Stomach (tissue), 19 donors: ENCODE measurements at places on chromosomes 1 and 21. TPM values are rescaled to one million over a fixed set of nuclear protein-coding genes. Genes with fewer than 3 reads are reported as not detected.
A peak's percentile ranks its signal among the peaks of the same experiment; 100 is the strongest.

LGR6 gene
- 0.73 TPM for total RNA-seq

LHX8 gene
- total RNA-seq, result not detected

LCE2B gene
- not detected for total RNA-seq

TNFRSF1B gene
- total RNA-seq, result 7.1 TPM

PCAT6 gene
- not detected for total RNA-seq

ARTN gene
- not detected for total RNA-seq

DNA sequence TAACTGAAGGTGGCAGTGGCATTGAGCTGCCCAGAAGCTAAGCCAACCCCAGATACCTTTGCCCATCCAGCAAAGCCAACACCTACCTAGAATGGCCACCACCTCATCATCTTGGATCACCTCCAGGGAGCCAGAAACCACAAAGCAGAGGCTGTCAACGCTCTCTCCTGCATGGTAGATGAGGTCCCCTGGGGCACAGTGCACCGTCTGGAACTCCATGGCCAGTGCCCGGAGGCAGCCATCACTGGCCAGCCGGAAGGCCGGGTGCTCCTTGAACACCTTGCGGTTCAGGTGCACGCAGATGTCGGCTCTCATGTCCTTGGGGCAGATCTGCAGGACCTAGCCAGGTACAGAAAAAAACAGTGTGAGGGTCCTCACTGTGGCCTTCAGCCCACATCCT, 336.5 kb downstream of the KCNH1 start:
- peaks cover 7% of the 10 kb centered on the region for H3K27me3 ChIP-seq
- H3K4me3 ChIP-seq, result no peak overlapping the region
- DNase-seq, result no peak
- H3K4me1 ChIP-seq, result no peaks in the 10 kb centered on the region
- H3K27ac ChIP-seq, result no peak overlapping the region

GRCh38 chr1:186113461-186113860, 261.6 kb downstream of the TPR start:
- DNase-seq, result no peak
- no peak overlapping the region for H3K27ac ChIP-seq
- no peaks in the 10 kb centered on the region for H3K27me3 ChIP-seq
- no peak overlapping the region for H3K4me3 ChIP-seq

DNA sequence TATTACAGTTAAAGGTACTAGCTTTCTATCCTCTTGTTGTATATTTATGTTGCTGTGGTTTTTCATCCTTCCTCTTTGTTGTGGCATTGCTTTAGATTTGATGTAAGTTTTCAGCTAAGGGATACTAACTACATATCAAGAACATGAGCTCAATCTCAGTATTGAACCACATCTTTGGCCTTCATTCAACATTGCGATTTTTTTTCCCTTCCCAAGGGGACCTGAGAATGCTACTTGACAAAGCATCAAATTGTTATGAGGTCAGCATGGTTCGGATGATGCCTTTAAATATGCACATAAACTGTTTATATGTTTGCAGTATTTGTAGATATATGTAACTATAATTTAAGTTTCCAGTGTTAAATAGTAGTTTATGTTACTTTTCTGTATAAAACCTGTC, 31.7 kb upstream of the GPR88 start:
- no peaks in the 10 kb centered on the region for H3K27me3 ChIP-seq
- H3K36me3 ChIP-seq, result peaks cover 44% of the 10 kb centered on the region
- H3K4me1 ChIP-seq, result no peaks in the 10 kb centered on the region
- DNase-seq, result no peak
- H3K4me3 ChIP-seq, result no peak overlapping the region
- no peak overlapping the region for H3K27ac ChIP-seq

GRCh38 chr1:192550922-192551534, 24.5 kb upstream of the RGS1 start:
- peak overlapping the region; percentile 48 for H3K27ac ChIP-seq
- H3K36me3 ChIP-seq, result no peaks in the 10 kb centered on the region
- no peak for DNase-seq

- H3K36me3 ChIP-seq, result no peaks in the 10 kb centered on the region
- no peak for DNase-seq
- no peaks in the 10 kb centered on the region for H3K4me1 ChIP-seq
- H3K27ac ChIP-seq, result no peak overlapping the region
- no peak overlapping the region for H3K4me3 ChIP-seq
Measured at GRCh38 chr21:41673596-41674335, 93.1 kb downstream of the RIPK4 start.

GRCh38 chr1:210207597-210208450, 24.8 kb upstream of the SERTAD4 start:
- no peak overlapping the region for H3K4me3 ChIP-seq
- no peaks in the 10 kb centered on the region for H3K27me3 ChIP-seq
- no peaks in the 10 kb centered on the region for H3K4me1 ChIP-seq
- DNase-seq, result no peak
- H3K27ac ChIP-seq, result no peak overlapping the region
- no peaks in the 10 kb centered on the region for H3K36me3 ChIP-seq

GRCh38 chr1:230504310-230504709, 78.2 kb upstream of the PGBD5 start:
- H3K4me3 ChIP-seq, result no peak overlapping the region
- no peaks in the 10 kb centered on the region for H3K27me3 ChIP-seq
- DNase-seq, result no peak
